ENCODE measurements at places on chromosomes 1 and 21.

GRCh38 chr1:117164209-117164608 is 42.7 kb upstream of the TRIM45 start:
- no peak for DNase-seq

GRCh38 chr1:38027201-38028104 is 14.9 kb downstream of the UTP11 start:
- no peak for DNase-seq

GRCh38 chr1:46552357-46553237 is 1.1 kb upstream of the KNCN start:
- no peak for DNase-seq

- DNase-seq = no peak
Observed at GRCh38 chr1:243364330-243364729, 108.5 kb downstream of the SDCCAG8 start.

DNA sequence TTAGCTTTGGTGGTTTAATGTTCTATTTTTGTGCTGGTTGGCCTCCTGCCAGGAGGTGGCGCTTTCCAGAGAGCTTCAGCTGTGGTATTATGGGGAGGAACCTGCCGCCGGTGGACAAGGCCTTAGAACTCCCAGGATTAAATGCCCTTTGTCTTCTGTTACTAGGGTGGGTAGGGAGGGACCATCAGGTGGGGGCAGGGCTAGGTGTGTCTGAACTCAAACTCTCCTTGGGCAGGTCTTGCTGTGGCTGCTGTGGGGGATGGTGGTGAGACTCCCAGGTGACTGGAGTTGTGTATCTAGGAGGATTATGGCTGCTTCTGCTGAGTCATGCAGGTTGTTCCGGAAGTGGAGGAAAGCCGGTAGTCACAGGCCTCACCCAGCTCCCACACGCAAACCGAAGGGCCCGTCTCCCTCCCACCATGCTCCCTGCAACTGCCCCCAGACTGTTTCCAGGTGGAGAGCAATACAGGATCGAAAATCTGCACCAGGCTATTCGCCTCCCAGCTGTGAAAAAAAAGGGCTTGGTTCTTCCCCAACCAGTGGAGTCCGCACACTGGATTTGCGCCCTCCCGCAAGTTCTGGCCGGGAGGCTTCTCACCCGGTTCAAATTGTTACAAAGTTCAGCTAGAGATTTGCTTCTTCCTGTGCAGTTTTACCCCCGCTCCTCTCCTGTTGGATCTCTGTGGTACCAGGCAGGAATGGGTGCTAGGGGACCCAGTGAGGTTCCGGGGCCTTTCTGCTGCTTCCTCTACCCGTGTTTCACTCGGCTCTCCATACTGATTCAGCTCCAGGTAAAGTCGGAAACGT is 220.5 kb downstream of the CENPF start:
- no peak for DNase-seq

Measured in T-helper 9 cell (primary cell).